NCI-H1105 (cell line): ENCODE measurements at places on chromosomes 7 and 10.

- no peak for DNase-seq
Measured at GRCh38 chr10:14195433-14195832, 135.3 kb downstream of the FRMD4A start.

- DNase-seq = no peak
Measured at GRCh38 chr10:6195846-6196245, 6.9 kb upstream of the PFKFB3 start.

- no peak for DNase-seq
Measured at GRCh38 chr10:80909254-80909653, 371.6 kb downstream of the SH2D4B start.

DNA sequence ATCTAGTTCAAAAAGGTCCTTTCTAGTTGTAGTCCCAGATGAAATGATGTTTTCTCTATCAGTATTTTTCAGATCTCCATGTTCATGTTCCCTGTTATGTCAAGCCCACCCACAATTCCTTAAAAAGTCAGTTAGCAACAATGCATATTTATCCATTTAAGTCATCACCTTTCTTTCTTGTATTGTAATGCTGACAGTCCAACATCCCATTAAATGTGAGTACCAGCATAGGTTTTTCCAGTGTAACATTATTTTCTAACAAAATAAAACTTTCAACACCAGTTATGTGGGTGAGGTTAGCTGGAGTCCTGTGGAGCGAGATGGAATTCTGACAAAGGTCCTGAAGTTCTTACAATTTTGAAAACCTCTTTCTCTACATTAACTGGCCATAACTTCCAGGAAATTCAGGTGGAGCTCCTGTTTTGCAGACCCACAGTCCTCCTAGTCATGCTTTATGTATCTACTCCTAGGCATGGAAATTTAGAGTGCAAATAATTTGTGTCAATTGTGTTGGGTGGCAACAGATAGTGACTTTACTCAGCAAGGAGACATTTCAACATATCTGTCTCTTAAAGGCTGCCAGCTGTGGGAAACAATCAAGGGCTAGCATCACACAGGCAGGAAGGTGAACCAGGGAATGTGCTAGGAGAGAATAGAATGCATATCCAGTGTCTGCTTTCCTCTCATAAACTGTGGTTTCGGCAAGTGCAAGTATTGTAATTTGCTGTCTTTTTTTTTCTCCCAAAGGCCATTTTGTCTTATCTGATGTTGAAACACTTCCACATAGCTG lies 162.6 kb downstream of the MTERF1 start:
- DNase-seq = no peak
